ENCODE measurements at places on chromosomes 12 and 14. TPM values are rescaled to one million over a fixed set of nuclear protein-coding genes. Genes with fewer than 3 reads are reported as not detected.
A peak's percentile ranks its signal among the peaks of the same experiment; 100 is the strongest.

CISTR gene
- not detected for total RNA-seq

DNA sequence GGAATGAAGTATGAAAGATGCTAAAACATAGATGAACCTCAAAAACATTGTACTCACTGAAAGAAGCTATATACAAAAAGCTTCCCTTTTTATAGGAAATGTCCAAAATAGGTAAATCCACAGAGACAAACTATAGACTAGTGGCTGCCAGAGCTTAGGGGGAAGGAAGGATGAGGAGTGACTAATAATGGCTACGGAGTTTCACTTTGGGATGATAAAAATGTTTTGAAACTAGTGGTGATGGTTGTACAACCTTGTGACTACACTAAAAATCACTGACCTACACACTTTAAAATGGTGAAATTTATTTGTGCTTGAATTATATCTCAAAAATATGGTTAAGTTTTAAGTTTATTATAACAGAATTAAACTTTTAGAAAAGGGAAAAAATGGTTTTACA lies 37.1 kb upstream of the AMN1 start:
- DNase-seq = no peak

NYNRIN gene
- total RNA-seq = 1.1 TPM

- no peak for DNase-seq
Observed at GRCh38 chr12:41532072-41532471, 344.0 kb downstream of the PDZRN4 start.

CMTM5 gene
- not detected for total RNA-seq

FAM186B gene
- 0.17 TPM for total RNA-seq

LBHD2 gene
- 0.72 TPM for total RNA-seq

- DNase-seq = no peak
Observed at GRCh38 chr12:28024231-28024995, 51.9 kb upstream of the PTHLH start.

DNA sequence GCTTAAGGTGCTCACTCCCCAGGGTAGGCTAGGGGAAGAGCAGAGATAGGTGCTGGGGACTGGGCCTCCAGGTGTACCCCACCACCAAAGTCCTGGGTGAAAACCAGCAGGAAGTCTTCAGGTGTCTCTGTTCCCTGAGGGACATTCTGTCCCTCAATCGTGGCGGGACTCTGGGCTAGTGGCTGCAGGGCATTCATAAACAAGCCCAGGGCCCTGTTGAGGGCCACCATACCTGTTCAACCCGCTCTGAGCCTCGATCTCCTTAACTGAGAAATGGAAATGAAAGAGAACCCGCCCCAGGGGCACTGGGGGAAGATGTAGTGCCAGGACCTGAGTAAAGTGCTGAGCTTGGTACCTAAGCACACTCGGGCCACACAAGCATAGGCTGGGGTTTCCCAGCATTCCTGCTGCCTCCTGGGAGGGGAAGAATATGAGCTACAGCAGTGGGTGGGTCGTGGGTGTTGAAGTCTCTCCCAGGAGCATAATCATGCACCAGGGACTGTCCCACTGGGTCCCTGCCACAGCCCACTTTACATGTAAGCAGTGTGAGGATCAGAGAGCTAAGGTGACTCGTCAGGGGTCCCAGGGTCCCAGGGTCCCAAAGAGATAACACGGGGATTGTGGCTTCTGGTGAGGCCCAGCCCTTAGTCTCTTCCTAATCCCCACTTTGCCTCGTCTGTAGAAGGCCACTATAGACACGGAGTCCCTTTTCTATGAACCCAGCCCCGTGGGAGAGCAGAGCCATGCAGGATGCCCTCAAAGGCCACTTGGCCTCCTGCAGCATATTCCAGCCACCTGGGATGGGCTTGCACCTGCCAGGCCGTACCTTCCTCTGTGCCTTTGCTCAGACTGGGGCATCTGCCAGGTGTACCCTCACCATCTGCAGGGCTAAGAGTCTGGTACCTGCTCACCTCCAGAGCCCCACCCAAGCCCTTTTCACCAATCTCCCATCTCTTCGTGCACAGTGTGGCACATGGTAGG lies 14.4 kb downstream of the FAM222A start:
- DNase-seq = no peak

GRCh38 chr14:69989622-69990021 lies 110.4 kb downstream of the SMOC1 start:
- no peak for DNase-seq

- DNase-seq = peak; percentile 15
Observed at GRCh38 chr12:127381043-127381668, 885.8 kb upstream of the TMEM132C start.

GRCh38 chr14:52112336-52113018 lies 43.6 kb upstream of the NID2 start:
- DNase-seq = no peak

GRCh38 chr14:24298892-24299254 lies 707 bp downstream of the DHRS1 start:
- DNase-seq = peak; percentile 82

B3GNT4 gene
- total RNA-seq = 0.04 TPM

GLIPR1L1 gene
- not detected for total RNA-seq

WNT5B gene
- total RNA-seq = 0.04 TPM

Measured in HepG2 (cell line).